Astrocyte of the spinal cord (primary cell): ENCODE measurements at places on chromosomes 5 and 9.

GRCh38 chr9:72506615-72507014 lies 14.8 kb upstream of the TMC1 start:
- DNase-seq, result no peak

DNA sequence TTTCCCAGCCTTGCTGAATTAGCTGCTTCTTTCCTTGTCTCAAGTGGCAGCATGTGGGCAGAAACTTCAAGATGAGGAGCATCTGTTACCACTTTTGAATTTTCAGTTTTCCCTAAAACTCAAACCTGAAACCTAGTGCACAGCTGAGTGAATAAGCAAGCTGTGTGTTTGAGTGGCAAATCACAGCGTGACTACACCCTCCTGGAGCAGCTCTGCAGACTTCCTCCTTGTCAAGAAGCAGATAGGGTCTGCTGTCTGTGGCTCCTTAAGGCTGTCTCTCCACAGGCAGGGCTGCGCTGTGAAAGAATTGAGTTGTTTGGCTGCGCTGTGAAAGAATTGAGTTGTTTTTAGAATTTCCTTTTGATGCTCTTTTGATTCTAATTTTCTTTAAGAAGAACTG lies 179.7 kb upstream of the HAPLN1 start:
- DNase-seq, result peak; percentile 32

DNA sequence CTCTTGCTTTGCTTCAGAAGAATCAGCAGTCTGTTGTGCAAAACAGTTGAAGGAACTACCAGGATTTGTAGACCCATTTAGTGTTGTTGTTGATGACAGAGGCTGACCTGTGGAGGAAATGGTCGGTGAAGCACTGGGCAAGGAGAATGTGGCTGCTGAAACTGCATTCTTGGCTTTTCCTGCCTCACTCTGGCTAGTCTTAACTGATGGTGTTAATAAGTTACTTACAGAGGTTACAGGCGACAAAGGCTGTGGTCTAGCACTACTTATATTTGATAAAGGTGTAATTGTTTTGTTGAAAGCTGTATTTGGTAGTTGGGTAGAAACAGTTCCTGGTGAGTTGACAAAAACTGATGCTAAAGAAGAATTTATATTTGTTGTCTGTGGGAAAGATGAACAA lies 31.5 kb downstream of the MLANA start:
- DNase-seq, result no peak

DNA sequence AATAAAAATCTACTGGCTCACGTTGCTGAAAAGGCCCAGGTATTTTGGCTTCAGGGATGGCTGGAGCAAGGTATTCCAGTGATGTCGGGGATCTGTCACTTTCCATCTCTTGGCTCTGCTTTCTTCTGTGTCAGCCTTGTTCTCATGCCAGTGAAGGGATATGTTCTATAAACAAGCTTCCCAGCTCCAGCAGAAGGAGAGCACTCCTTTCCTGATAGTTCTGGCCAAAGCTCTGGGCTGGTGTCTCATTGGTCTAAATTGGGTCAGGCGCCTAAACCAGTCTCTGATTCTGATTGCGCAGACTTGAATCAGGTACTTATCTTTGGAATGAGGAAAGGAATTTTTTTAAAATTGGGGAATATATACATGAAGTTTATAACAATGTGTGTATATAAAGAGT lies 5.1 kb downstream of the SNX30 start:
- DNase-seq, result no peak

DNA sequence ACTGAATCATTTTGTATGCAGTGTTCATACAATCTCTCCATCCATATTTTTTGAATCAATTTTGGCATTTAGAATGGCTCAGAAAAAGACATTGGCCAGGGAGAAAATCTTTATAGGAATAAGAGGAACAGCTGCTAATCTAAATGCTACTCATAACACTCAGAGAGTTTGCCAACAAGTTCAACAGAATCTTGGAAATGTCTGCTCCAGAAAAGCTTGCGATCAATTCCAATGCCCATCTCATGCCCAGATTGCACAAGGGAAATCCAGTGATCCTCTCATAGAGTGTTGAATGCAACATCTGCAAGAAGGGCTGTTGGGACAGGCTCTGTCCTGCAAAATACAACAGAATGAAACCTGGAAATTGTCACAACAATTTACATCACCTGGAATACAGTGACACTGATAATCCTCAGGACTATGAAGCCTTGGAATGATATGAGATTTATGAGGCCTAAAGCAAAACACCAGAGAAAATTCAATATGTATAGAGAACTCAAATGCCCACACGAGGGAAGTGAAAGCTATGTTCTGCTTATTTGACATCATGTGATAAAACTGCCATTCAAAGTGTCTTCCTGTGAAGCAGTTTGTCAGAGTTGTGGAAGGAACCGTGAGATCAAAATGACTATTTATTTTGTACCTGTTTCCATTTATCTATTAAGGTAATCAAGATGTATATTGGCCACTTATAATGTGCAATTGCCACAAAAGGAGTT lies 190.1 kb downstream of the PARP8 start:
- DNase-seq, result no peak

DNA sequence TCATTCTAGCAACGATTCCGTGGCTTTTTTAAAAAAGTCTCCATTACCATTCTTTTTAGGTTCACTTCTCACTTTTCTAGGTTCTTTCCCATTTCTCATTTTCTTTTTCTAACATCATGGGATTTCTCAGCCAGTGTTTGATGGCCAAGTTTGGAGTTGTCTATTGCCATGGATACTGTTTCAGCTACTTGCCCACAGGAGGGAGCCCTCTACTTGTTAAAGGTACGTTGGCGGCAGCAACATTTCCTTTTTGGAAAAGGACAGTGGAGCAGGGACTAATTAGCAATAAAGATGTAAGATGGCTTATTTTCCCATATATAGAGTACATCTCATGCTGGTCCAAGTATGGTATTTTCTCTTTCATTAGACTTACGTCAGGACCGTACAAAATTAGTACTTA lies 2257.5 kb upstream of the C9orf72 start:
- DNase-seq, result peak; percentile 46

DNA sequence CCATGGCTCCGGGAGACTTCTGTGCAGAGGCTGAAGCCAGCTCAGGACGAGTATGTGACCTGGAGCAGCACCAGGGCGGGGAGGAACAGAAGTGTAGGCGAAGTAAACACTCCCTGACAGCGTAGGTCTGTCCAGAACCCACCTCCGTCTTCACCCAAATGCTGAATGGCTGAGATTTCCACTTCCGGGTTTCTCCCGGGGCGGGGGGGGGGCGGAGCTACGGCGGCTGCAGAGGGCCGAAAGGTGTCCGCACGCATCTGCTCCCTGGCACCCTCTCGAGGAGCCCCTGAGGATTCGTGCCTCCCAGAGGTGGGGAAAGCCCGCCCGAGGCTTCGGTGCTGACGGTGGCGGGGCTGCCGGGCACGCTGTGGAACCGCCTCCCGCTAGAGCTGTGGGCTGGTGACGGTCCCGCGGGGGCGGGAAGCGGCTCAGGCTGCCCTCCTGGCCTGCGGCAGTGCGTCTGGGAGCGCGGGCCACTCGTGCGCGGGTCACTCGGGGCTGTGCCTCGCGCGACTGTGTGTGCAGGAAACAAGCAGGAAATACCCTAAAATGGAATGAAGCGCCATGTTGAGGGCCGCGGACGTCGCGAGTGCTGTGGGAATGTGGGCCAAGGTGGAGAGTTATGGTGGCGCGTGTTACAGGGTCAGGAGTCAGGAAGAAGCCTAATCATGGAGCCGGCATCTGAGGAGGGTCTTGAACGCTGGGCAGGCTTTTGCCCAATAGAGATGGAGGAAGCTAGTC lies 1425.4 kb downstream of the FOXD4L5 start:
- DNase-seq, result peak; percentile 7

GRCh38 chr9:27861887-27862286 lies 288.6 kb upstream of the C9orf72 start:
- DNase-seq, result peak; percentile 59

- no peak for DNase-seq
Measured at GRCh38 chr5:60173667-60174066, 280.1 kb upstream of the PDE4D start.

DNA sequence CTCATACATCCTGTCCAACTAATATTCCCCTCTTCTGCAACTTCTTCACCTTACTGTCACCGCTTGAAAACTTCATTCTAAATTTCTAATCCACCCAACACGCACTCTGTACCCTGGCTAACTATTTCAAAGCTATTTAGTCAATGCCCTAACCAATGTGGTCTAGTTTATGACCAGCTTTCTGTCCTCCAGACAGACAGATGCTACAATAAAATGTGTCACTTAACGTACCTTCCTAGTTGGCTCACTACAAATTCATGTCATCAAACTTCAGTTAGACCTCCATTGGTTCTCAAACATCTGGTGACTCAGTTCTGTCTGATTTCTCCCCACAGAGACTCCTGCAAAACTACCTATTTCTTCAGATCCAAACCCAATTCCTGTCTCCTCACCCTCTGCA lies 57.7 kb downstream of the FAM13B start:
- DNase-seq, result no peak

GRCh38 chr9:72349240-72349639 lies 15.8 kb downstream of the ZFAND5 start:
- no peak for DNase-seq

- DNase-seq, result no peak
Measured at GRCh38 chr5:72622170-72622760, 115.1 kb upstream of the ZNF366 start.

GRCh38 chr5:97846643-97847042 lies 663.6 kb upstream of the RIOK2 start:
- no peak for DNase-seq
